ENCODE measurements at places on chromosomes 16 and 17. TPM values are rescaled to one million over a fixed set of nuclear protein-coding genes. Genes with fewer than 3 reads are reported as not detected.
A peak's percentile ranks its signal among the peaks of the same experiment; 100 is the strongest.

Gene CCL3
- total RNA-seq: not detected

Gene XAF1
- total RNA-seq: 30.0 TPM

Gene ASIC2
- under 0.01 TPM for total RNA-seq

Gene SENP3
- total RNA-seq: 83.8 TPM

Gene NXPH3
- total RNA-seq: 20.2 TPM

Gene IRX5
- total RNA-seq: not detected

Gene CTCF
- total RNA-seq: 29.2 TPM

Gene SPG7
- total RNA-seq: 75.3 TPM

GRCh38 chr17:65557349-65558310 lies 3.8 kb downstream of the AXIN2 start:
- peak overlapping the region; percentile 95 for H3K4me3 ChIP-seq
- H3K36me3 ChIP-seq: peaks cover 6% of the 10 kb centered on the region
- H3K27ac ChIP-seq: no peak overlapping the region

DNA sequence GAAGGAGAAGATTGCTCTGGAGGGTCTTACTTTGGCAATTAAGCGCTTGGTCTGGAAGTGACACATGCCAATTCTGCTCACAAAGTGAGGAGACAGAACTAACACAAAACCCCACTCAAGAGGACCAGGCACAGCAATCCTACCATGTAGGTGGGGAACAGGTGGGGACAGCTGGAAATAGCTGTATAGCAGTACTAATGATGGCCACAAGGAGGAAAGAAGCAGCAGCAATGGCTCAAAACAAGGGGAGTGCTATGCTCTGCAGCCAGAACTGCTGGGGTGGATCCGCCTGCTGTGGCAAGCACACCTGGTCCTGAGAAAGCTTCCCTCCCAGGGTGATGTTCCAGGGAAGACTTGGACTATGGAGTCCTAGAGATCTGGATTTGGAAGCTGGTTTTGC lies 17.0 kb upstream of the TMEM132E start:
- DNase-seq: no peak
- H3K4me1 ChIP-seq: no peaks in the 10 kb centered on the region
- no peak overlapping the region for H3K27ac ChIP-seq
- no peaks in the 10 kb centered on the region for H3K27me3 ChIP-seq

DNA sequence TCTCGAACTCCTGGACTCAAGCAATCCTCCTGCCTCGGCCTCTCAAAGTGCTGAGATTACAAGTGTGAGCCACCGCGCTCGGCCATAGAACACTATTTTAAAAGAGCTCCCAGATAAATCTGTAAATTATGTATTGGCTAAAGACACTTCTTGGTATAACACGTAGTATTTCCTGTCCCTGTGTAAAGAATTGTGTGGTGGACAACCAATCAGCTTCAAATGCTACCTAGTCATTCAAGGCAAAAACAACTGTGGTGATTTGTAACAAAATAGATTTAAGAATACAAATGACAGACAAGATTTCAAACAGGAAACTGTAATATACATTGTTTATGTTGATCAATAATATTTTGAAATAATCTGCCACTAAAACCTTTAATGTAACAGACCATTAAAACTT lies 14.6 kb downstream of the CRLF3 start:
- no peak for DNase-seq
- no peak overlapping the region for H3K4me3 ChIP-seq
- H3K4me1 ChIP-seq: no peaks in the 10 kb centered on the region
- no peaks in the 10 kb centered on the region for H3K36me3 ChIP-seq

- H3K4me3 ChIP-seq: no peak overlapping the region
- no peaks in the 10 kb centered on the region for H3K4me1 ChIP-seq
- no peak overlapping the region for H3K27ac ChIP-seq
Observed at GRCh38 chr17:12623220-12623848, 42.4 kb upstream of the MYOCD start.

- H3K4me3 ChIP-seq: peak overlapping the region; percentile 92
- no peaks in the 10 kb centered on the region for H3K36me3 ChIP-seq
- H3K27me3 ChIP-seq: no peaks in the 10 kb centered on the region
- peak overlapping the region; percentile 96 for H3K27ac ChIP-seq
- H3K4me1 ChIP-seq: peaks cover 12% of the 10 kb centered on the region
- peak; percentile 78 for DNase-seq
Observed at GRCh38 chr17:64130559-64131001, 636 bp upstream of the ERN1 start.

DNA sequence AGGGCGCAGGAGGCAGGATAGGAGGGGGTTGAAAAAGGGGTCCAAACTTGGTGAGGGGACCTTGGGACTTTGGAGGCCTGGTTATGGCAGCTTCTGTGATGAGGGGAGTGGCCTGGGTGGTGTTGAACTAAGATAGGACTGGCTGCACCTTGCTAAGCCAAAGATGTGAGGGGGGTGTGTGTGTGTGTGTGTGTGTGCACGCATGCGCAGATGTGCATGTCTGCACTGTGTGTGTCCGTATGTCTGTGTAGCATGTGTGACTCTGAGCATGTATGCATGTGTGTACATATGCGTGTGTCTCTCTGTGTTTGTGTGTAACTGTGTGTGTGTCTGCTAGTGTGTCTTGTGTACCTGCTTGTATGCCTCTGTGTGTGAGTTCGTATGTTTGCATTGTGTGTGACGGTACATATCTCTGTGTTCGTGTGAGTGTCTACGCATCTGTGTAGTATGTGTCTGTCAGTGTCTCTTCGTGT lies 4.1 kb downstream of the SLC16A5 start:
- no peak for DNase-seq
- no peaks in the 10 kb centered on the region for H3K4me1 ChIP-seq
- no peak overlapping the region for H3K27ac ChIP-seq
- no peaks in the 10 kb centered on the region for H3K36me3 ChIP-seq
- no peak overlapping the region for H3K4me3 ChIP-seq

DNA sequence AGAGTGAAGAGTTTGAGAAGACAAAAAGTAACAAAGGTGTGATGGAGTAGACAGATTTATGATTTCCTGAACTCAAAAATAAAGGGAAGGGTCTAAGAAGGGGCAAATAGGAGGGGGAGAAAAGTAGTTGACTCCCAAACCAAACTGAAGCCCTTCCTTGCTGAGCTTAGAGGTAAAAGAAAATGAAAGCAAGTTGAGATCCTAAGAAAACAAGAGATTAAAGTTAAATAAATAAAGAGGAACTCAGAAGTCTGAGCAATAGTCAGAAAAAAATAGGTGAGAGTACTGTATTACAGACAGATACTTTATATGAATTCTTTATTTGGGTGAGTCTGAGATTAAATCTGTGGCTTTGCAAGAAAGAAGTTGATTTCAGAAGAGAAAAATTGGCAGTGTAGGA lies 3.3 kb upstream of the PSMD12 start:
- H3K4me3 ChIP-seq: no peak overlapping the region
- H3K36me3 ChIP-seq: no peaks in the 10 kb centered on the region
- H3K4me1 ChIP-seq: peaks cover 15% of the 10 kb centered on the region
- H3K27ac ChIP-seq: no peak overlapping the region

- no peak overlapping the region for H3K4me3 ChIP-seq
- DNase-seq: peak; percentile 48
Observed at GRCh38 chr17:47811709-47812108, 9.9 kb downstream of the OSBPL7 start.

DNA sequence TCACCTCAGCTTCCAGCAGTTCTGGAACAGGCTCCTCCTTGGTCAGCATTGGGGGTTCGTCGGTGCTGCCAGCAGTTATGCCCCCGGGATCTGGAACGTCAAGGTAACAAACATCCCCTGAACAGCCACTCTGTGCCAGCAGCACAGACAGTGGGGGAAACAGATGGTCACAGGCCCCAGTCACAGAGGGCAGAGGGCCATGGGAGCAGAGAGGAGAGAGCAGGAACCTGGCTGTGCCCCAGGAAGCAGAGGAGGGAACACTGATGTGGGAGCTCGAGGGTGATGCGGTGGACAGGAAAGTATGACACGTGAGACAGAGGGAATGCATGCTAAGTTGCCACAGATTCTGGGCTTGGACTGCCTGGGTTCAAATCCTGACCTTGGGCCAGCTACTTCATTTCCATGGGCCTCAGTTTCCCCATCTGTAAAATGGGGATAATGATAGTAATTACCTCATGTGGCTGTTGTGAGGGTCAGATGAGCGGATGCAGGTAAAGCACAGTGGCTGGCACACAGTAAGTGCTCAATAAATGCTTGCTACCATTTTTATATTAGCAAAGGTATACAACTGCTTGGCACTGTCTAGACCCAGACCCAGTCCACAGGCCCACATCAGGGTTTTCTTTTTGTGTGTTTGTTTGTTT lies 4.9 kb downstream of the BCL7C start:
- H3K27ac ChIP-seq: no peak overlapping the region
- H3K4me3 ChIP-seq: no peak overlapping the region
- peaks cover 19% of the 10 kb centered on the region for H3K36me3 ChIP-seq
- no peaks in the 10 kb centered on the region for H3K4me1 ChIP-seq

- no peak overlapping the region for H3K27ac ChIP-seq
- H3K4me1 ChIP-seq: peaks cover 14% of the 10 kb centered on the region
- H3K27me3 ChIP-seq: no peaks in the 10 kb centered on the region
- no peak overlapping the region for H3K4me3 ChIP-seq
- H3K36me3 ChIP-seq: peaks cover 1% of the 10 kb centered on the region
- DNase-seq: no peak
Observed at GRCh38 chr16:87970186-87970585, 19.0 kb downstream of the BANP start.

DNA sequence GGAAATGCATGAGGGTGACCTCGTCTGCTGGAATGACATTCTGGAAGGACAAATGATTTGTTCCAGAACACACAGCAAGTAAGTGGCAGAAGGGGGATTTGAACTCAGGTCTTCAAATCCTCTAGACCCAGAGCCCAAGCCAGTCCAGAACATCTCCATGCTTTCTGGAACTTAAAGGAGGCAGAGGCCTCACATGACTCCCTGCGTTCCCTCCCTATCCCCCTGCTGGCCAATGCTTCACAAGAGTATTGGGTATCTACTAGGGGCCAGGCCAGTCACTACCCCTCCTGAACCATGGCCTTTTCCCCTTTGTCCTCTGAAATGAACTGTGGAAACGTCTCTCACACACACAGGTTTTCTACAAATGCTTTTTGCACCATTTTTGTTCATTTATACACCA lies 7.6 kb upstream of the BEAN1 start:
- no peak overlapping the region for H3K4me3 ChIP-seq
- H3K4me1 ChIP-seq: no peaks in the 10 kb centered on the region
- no peaks in the 10 kb centered on the region for H3K36me3 ChIP-seq
- H3K27me3 ChIP-seq: no peaks in the 10 kb centered on the region
- H3K27ac ChIP-seq: no peak overlapping the region

GRCh38 chr16:88358023-88358420 lies 24.7 kb upstream of the ZNF469 start:
- no peaks in the 10 kb centered on the region for H3K36me3 ChIP-seq
- H3K27ac ChIP-seq: no peak overlapping the region
- no peak overlapping the region for H3K4me3 ChIP-seq
- DNase-seq: peak; percentile 59
- no peaks in the 10 kb centered on the region for H3K4me1 ChIP-seq
- H3K27me3 ChIP-seq: no peaks in the 10 kb centered on the region

DNA sequence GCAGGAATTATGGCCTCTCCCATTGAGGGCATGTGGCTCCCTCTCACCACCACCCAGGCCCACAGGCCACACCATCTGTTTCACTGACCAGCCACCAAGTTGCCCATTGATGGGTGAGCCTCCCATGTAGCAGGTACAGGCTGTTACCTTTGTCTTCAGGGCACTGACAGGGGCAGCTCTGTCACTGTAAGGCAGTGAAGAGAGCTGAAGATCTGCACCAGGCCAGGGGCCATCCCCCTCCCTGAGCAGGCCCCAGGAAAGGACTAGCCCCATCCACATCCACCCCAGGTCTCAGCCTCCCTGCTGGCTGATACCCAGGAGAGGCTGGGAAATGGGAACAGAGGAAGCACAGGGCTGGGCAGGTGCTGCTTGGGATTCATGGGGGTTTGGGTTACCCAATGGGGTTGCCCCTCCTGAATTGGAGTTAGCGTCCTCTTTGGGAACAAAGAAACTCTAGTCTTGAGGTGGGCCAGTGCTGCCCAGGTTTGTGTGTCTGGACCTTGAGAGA lies 1691.4 kb downstream of the TP53TG3F start:
- H3K27me3 ChIP-seq: no peaks in the 10 kb centered on the region
- no peaks in the 10 kb centered on the region for H3K4me1 ChIP-seq
- no peak for DNase-seq
- H3K36me3 ChIP-seq: no peaks in the 10 kb centered on the region
- H3K4me3 ChIP-seq: no peak overlapping the region

- no peaks in the 10 kb centered on the region for H3K27me3 ChIP-seq
- H3K4me1 ChIP-seq: no peaks in the 10 kb centered on the region
- H3K4me3 ChIP-seq: peak overlapping the region; percentile 34
Observed at GRCh38 chr16:66904846-66905632, 13.6 kb downstream of the CDH16 start.

GRCh38 chr17:69669441-69670178 lies 255.1 kb downstream of the MAP2K6 start:
- H3K4me3 ChIP-seq: no peak overlapping the region
- no peaks in the 10 kb centered on the region for H3K36me3 ChIP-seq
- no peak overlapping the region for H3K27ac ChIP-seq
- H3K27me3 ChIP-seq: no peaks in the 10 kb centered on the region
- no peak for DNase-seq

DNA sequence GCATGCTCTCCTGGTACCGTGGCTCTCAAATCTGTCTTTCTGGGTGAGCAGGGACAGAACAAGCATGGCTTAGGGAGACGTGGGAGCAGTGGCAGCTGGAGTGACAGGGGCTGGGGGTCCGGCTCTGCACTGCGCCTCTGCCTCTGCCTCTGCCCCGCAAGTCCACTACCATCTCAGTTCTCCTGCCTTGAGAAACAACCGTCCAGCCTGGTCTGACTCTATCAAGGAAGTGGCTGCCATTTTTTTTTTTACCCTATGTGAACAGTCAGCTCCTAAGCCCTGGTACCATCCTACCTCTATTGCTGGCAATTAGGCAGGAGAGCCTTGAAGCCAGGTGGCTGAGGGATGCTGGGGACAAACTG lies 16.1 kb downstream of the HIC1 start:
- DNase-seq: no peak
- H3K27ac ChIP-seq: peak overlapping the region; percentile 58

DNA sequence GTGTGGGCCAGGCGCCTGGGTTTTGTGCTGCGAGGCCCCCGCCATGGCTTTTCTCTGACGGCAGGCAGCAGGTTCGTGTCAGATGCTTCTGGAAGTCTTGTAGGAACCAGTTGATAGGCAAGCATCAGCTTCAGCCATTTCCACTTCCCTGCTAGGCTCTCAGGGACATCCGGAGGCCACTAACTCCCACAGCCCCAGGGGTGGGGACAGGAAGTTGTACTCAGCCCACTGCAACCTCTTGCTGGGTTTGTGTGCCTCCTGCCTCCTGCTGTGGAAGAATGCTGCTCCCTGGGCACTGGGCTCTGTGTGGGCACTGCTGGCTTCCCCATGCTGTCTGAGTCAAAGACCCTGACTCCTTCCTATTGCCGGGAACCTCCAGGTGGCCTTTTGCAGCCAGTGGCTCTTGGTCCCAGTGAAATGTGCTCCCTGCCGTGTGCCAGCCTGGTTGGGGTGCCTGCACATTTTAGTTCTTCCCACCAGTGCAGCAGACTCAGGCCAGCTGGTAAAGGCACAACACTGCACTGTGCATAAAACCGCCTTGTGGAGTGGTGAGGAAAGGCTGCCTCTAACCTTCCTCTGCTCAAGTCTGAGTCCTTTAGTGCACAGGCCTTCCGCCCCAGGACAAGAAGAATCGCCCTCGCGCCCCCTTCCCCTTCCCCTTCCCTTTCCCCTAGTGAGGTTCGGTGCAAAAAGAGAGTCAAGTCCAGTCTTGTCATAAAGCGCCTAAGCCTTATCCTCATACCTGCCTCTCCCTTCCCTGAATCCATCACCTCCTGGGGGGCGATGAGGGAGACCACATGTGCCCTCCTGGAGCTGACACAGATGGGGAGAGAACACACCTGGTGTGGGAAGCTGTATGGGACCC lies 16.6 kb downstream of the LDHD start:
- no peaks in the 10 kb centered on the region for H3K36me3 ChIP-seq
- H3K27ac ChIP-seq: peak overlapping the region; percentile 49
- no peak for DNase-seq
- no peak overlapping the region for H3K4me3 ChIP-seq

All from sigmoid colon (tissue), 7 donors.